Pancreas (tissue), 10 donors: ENCODE measurements at places on chromosomes 5 and 9. TPM values are rescaled to one million over a fixed set of nuclear protein-coding genes. Genes with fewer than 3 reads are reported as not detected.

DNA sequence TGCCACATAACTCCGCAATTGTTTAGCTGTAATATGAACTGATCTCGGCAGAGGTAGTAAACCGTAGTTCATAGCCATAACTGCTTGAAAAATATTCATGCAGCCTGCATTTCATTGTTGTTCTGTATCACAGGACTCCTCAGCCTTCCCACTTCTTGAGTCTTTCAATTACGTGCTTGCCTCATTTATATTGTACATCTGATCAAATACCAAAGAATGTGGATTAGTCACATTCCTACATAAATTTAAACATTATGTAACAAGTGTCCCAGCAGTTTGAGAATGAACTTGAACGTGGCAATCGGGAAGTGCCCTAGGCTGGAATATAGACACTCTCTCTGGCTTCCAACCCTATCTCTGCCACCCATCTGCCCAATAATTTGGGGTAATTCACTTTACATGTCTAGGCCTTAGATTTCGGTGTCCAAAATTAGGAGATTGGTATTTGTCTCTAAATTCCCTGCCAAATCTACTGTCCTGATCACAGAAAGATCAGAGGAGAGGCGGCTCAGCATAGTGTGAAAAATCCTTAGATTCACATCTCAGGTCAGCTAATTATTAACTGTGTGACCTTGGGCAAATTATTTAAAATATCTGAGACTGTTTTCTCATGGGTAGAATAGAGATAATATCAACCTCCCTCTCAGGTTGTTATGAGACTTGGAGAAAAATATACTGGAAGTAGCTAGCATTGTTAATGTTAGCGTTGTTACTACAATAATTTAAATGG, 215.1 kb upstream of the RFX3 start:
- DNase-seq: no peak

DNA sequence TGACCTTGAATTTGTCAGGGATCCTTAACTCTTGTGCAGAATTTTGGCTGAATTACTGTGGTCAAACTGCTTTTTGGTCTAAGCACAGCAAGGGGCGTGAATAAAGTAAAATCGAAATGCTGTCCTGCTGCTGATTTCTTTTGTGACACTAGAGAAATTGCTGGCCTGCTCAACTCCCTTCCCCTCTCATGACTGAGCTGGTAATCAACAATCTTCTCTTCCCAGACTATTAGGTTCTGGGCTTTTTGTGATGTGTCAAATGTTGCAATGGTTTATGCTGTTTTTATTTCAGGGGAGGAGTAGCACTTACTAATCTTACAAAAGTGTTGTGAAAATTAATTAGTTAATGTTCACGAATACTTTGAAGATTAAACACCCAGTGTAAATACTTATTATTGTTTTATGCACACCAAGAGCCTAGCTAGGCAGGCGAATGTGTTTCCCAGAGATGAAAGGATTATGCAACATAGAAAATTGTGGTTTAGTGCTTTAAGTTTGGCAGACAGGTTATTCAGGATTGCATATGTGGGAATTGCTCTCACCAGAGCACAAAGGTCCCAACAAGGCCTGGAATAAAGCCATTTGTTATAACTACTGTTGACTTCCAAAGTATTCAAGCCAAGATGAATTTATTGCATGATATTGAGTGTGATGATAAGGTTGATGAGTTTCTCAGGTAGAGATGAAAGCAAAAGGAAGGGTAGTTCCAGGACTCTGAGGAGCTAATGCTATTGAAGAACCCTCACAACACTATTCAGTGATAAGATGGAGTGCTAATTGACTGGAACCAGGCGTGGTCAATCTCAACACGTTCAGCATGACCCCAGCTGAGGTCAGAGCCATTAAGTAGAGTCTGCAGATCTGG, 280.7 kb upstream of the ZNF608 start:
- no peak for DNase-seq

GRCh38 chr9:78544230-78544629, 247.3 kb downstream of the PSAT1 start:
- no peak for DNase-seq

DNA sequence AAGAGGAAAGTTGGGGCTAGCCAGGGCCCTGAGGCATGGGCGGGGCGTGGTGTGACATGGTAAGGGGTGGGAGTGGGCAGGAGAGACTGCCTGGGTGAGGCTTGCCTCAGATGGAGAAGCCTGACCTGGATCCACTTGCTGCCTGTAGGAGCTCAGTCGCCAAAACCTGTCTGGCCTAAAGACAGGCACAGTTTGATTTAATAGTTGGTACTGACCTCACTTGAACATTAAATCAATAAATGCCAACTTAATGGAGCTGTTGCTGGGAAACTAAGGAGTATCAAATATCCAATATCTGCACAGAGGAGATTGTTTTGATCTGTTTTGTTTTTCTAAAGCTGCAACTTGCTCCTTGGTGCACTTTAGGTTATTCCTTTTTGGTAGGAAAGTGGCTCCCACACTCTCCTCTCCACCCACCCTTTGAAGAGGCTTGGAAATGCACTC, 86.4 kb downstream of the RCL1 start:
- DNase-seq: no peak

DNA sequence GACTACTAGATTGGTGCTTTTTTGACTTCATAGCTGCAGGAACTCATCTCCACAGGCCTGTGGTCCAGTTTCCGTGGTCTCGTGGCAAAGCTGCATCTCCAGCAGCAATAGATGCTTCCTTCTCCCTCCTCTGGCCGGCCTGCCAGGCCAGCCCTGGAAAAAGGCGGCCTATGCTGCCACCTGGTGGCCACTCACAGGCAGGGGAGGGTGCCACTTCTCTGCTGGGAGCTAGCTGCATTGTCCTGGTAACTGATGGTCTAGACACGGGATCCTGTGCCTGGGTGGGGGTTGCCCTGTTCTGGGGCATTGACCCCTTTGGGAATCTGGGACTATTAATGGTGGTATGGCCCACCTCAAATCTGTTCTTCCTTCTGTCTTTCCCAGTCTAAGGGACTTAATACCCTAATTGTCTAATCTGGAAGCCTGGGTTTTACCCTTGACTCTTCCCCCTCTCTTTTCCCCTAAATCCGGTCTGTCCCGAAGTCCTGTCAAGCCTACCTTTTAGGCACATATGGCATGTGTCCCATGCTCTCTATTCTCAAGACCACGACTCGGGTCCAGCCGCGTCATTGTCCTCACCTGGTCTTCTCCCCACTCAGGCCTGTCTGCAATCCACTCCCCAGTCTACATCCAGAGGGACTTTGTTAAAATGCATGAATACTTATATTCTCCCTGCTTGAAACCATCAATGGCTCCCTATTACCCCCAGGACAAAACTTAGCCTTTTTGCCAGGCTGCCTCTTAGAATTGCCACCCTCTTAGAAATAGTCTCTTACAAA, 20.1 kb upstream of the PTGS1 start:
- peak; percentile 68 for DNase-seq

- DNase-seq: no peak
Measured at GRCh38 chr9:121682201-121682600, 30.8 kb downstream of the DAB2IP start.

- DNase-seq: peak; percentile 85
Measured at GRCh38 chr5:671459-672328, 21.5 kb downstream of the TPPP start.

DNA sequence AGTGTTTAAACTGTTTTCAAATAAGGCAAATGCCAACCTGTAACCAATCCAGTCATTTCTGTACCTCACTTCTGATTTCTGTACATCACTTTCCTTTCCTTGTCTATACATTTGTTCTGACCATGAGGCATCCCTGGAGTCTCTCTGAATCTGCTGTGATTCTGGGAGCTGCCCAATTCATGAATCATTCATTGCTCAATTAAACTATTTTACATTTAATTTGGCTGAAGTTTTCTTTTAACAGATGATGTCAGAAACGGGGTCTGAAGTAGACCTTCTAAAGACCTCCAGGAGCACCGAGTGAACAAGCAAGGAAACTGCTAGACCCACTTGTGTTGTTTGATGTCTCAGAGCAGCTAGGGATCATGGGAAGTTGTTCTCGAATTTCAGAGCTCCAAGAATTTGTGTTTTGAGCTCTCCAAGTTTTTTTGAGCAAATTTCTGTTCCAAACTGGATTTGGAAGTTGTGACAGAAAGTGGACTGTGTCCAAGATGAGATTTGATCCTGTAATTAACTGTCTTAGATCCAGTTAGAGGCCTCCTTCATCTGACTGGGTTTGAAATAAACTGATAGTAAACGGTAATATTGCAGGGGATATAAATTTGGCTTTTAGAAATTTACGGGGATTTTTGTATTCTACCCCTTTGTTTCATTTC, 490.8 kb upstream of the ST8SIA4 start:
- no peak for DNase-seq

PRXL2C gene
- total RNA-seq: 7.7 TPM

GRCh38 chr5:164357395-164358033, 852.1 kb downstream of the MAT2B start:
- DNase-seq: no peak

- DNase-seq: no peak
Measured at GRCh38 chr5:3276896-3277295, 318.7 kb upstream of the IRX1 start.

CHSY3 gene
- 1.2 TPM for total RNA-seq

DNA sequence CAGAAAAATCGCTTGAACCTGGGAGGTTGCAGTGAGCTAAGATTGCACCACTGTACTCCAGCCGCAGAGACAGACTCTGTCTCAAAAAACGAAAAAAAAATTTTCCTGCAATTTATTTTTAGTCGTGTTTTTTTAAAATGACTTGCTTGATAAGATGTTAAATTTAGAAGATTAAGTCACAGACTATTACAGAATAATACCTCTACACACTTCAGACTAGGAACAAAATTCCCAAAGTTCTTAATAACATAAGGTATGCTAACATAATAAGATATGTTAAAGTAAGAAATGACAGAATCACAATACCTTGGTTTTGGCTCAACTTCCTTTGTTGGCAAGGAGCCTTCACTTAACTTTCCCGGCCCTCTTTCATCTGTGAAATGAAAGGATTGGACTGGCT, 59.5 kb upstream of the NPR3 start:
- DNase-seq: no peak

GRCh38 chr5:35096216-35096615, 48.5 kb upstream of the AGXT2 start:
- no peak for DNase-seq
